ENCODE measurements at places on chromosomes 7 and 10. TPM values are rescaled to one million over a fixed set of nuclear protein-coding genes. Genes with fewer than 3 reads are reported as not detected.

GRCh38 chr7:71937840-71938371, 474.2 kb downstream of the CALN1 start:
- DNase-seq = no peak

DNA sequence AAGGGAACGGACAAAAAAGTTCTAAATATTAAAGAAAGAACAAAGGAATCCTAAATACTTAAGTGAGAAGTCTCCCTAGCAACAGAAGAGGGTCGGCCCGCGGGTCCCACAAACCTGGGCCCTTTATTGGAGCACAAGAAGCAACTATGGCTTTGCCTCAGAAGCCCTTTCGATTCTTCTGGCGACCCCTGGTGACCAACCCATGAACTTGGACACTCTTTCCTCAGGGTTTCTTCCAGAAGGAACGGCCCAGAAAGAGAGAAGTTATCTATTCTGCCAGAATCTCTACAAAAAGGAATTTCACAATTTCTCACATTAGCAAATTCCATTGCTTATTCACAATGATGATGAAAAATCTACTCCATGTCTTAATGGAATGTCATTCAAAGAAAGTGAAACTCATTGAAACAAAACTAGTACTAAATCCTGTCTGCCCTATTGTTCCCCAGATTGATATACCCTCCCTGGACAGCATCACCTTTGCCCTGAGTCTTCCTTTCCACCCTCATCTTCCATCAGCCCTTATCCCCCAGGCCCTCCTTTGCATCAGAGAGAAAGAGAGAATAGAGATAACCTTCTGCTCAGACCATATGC, 43.7 kb downstream of the CPVL start:
- peak; percentile 79 for DNase-seq

- no peak for DNase-seq
Observed at GRCh38 chr7:68407460-68407859, 1190.8 kb upstream of the AUTS2 start.

Gene PWWP2B
- total RNA-seq = 14.2 TPM
